ENCODE measurements at places on chromosomes 16 and 17. TPM values are rescaled to one million over a fixed set of nuclear protein-coding genes. Genes with fewer than 3 reads are reported as not detected.

QRICH2 gene
- polyA plus RNA-seq, result 5.6 TPM

DNA sequence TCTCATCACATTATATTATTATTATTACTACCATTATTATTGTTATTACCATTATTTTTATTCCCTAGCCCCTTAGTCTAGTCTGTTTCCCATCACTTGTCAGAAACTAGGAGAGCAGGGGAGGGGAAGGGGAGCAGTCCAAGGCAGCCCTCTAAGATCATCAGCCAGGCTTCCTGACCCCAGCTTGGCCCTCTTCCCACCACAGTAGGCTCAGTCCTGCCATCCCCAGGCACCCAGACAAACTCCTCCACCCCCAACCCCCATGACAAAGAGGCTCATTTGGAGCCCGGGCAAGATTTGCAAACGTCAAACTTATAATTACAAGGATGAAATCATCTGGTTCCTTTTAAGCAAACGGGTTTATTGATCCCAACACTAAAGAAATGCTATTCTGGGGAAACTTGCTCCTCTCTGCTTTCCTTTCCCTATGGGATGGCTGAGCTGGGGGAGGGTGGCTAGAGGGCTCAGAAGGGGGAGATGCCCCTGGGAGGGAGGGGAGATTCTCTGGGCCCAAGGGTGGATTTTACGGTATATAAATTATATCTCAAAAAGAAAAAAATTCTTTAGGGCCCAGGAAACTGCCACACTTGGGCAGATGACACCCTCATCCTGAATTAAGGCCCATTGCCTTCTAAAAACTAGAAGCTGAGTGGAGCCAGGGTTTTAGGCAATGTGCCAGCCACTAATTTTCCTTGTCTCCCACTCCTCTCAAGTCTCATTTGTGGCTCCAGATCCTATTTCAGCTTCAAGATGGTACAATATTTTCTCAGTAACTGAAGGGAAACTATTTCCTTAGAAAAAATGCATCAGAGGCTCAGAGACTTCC lies 4.4 kb upstream of the CBFB start:
- DNase-seq, result no peak

AOC3 gene
- polyA plus RNA-seq, result 27.0 TPM

DNA sequence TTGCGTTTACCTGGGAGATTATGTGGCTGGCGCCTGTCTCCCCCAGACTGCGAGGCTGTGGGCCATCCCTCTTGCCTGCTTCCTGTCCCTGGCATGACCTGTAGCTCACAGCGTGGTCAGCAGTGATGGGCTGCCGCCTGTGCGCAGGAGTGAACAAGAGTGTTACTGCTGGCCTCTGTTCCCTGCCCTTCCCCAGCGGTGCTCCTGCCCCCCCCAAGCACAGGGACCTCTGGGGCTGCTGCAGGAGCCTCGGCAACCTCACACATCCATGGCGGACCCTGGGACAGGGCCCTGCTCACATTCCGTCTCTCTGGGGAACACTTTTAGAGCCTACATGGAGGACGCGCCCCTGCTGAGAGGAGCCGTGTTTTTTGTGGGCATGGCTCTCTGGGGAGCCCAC lies 10.6 kb downstream of the TSC2 start:
- DNase-seq, result no peak

DNA sequence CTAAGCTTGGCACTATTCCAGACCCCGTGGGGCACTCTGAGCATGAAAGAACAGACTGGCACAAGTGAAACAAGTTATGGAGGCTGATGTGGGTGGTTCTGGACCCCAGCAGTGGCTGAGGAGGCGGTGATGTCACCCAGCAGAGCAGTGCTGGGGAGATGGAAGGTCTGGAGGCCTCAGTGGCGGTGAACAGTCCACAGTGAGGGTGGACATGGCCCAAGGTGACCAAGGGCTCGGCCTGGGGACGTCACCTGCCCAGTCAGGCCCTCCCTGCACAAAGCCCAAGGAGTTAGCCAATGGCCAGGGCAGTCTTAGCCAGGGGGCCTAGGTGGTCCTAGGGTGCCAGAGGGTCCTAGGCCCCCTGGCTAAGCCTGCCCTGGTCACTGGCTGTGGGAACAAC lies 24.5 kb downstream of the SMPD3 start:
- DNase-seq, result no peak

GRCh38 chr17:79843474-79843815 lies 4.2 kb upstream of the CBX4 start:
- DNase-seq, result no peak

GRCh38 chr16:50591800-50592771 lies 43.9 kb downstream of the NKD1 start:
- DNase-seq, result peak; percentile 67

GRCh38 chr17:75987041-75987440 lies 8.0 kb downstream of the TEN1 start:
- no peak for DNase-seq

DNA sequence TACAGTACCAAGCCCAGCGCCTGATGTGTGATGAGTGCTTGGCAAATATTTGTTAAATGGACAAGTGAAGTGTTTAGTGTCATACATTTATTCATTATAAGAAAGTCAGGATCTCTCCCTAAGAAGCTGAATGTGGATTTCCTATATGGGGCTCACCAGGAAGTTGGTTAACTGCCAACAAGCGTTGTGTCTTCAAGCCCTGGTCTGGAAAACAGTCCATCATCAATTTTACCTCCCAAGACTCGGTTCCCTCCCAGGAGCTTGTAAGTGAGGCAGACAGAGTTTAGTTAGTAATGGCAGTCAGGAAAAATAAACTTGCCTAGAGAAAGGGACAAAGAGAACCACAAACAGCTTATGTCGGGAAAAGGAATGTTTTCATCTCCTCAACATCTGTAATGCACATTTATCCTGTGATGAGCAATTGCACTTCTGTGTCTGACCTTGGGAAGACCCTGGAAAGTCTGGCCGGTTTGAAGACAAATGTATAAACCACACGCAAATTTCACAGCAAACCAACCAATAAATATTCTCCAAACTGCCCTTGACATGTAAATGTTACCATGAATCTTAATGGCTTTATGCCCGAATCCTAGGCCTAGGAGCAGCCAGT lies 28.3 kb downstream of the C16orf95 start:
- peak; percentile 51 for DNase-seq

GRCh38 chr17:66386498-66387351 lies 84.3 kb downstream of the PRKCA start:
- DNase-seq, result no peak

- DNase-seq, result no peak
Observed at GRCh38 chr16:88058136-88058535, 106.9 kb downstream of the BANP start.

CCL23 gene
- not detected for polyA plus RNA-seq

GRCh38 chr17:5819921-5820685 lies 235.8 kb upstream of the NLRP1 start:
- no peak for DNase-seq

GRCh38 chr17:29238133-29238850 lies 8.4 kb upstream of the CRYBA1 start:
- DNase-seq, result no peak

SLC6A2 gene
- polyA plus RNA-seq, result 1.7 TPM

- no peak for DNase-seq
Observed at GRCh38 chr17:28345419-28346198, 10.0 kb downstream of the TNFAIP1 start.

- DNase-seq, result no peak
Observed at GRCh38 chr17:32593003-32593402, 106.2 kb downstream of the CDK5R1 start.

PPY gene
- polyA plus RNA-seq, result not detected

GRCh38 chr17:35584061-35584460 lies 3.1 kb upstream of the AP2B1 start:
- DNase-seq, result no peak

- no peak for DNase-seq
Observed at GRCh38 chr17:27532269-27533263, 76.3 kb downstream of the KSR1 start.

FADS6 gene
- polyA plus RNA-seq, result not detected

All from hindlimb muscle (tissue), 1 donor.